ENCODE measurements at places on chromosomes 16 and 17.

DNA sequence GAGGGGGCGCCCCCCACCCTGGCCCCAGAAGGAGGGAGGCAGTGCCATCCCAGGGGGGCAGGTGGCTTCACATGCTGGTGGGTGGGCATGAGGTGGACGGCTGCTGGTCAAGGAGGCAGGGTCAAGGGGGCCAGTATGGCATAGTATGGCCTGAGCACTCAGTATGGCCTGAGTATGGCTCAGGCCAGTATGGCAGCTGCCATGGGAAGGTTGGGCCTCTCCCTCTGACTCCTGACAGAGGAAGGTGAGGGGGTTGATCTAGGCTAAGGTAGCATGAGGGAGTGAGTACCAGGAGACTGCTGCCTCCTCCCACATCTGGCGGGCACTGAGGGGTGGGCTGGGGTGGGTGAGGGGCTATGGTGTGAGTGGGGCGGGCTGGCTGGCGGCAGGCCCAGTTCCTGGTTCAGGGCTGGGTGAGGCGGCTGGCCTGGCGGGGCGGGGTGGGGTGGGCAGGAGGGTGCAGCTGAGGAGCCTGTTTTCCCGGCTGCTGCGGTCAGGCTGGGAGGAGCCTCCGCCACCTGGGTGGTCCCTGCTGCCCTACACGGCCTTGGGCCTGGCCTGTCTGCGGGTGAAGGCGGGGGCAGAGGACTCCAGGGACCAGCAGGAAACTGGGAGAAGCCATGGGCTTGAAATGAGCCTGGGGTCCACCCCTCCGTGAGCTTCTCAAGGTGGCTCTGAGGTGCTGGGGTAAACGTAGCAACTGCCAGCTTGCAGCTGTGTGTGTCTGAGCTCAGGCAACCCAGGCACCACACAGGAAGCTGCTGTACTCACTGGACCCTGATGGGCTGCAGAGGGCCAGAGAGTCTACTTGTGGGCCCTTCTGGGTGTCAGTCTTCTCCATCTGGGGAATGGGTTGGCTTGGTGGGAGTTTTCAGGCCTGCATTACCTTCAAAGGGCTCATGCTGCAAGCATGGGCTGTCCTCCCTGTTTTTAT is 57.0 kb downstream of the RAI1 start:
- no peak for DNase-seq

DNA sequence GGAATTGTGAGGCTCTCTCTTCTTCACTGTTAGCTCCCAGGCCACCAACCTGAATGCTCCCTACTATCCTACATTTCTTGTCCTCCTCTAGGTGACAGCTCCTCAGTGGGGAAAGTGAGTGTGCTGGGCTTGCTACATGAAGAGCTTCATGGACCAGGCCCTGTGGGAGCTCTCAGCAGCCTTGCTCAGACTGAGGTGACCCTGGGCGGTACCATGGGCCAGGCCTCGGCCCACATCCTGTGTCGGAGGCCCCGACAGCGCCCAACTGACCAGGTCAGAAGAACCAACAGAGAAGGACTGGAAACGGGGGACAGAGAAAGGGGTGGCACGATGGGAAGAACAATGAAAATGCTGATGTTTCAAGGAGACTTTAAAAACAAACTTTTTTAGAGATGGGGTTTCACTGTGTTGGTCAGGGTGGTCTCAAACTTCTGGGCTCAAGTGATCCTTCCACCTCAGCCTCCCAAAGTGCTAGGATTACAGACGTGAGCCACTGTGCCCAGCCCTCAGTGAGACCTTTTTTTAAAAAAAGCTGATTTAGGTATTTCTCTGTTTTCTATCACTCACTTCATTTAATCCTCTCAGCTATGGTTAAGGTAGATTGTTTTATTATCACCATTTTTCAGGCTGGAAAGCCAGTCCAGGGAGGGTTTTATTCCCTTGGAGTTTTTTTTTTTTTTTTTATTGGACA is 4.9 kb downstream of the ELP5 start:
- DNase-seq: no peak

DNA sequence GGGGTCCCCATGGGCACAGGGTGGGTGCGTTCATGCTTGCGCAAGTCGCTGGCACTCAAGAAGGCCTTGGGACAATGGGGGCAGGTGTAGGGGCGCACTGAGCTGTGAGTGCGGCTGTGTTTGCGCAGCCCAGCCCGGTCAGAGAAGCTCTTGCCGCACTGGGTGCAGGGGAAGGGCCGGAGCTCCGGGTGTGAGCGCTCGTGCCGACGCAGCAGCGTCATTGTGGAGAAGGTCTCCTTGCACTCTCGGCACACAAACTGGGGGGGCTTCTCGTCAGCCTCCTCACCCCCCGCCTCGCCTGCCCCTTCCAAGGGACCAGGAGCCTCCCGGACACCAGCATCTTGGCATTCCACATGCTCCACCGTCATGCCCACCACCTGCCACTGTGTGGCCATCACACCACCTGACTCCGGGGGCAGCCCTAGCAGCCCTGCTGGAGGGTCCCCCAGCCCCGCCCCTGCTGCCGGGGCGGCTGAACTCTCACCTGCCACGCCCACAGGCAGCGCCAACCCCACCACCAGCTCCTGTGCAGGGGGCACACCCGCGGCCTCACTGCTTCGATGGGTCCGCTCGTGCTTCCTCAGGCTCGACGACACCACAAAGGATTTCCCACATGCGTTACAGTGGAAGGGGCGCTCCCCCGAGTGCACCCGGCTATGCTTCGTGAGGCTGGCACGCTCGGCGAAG is 12.8 kb downstream of the ZNF668 start:
- DNase-seq: no peak

DNA sequence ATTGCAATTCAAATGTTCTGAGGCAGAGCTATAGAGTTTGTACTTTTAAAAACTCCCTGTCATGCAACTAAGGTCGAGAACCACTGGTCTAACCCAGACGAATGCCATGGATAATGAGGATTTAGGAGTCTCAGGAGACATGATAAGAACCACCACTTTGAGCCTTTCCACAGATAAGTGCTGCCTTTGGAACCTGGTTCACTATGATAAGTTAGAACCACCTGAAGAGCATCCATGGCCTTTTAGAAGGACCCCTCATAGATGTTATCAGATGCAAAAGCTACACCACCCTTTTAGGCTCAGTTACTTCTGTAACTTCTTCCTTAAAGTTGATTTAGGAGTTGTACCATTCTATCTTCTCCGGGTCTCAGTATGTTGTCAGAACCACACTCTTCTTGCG is 350.6 kb upstream of the CCL2 start:
- DNase-seq: no peak

GRCh38 chr16:89931305-89931896 is 8.3 kb downstream of the TUBB3 start:
- DNase-seq: no peak

DNA sequence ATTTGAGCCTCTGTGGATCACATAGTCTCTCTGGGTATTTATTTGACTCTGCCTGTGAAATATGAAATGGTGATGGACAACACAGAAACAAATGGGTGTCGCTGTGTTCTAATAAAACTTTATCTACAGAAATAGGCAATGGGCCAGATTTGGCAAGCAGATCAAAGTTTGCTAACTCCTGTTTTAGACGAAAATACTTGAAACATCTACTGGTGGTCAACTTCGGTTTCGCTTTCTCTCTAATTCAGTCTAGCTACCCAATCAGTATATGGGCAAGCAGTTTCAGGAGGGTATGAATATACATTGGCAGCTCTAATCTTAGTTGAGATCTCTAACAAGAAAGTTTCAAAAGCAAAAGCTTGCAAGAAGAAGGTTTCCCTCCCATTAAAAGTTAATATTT is 60.1 kb upstream of the DYNLRB2 start:
- no peak for DNase-seq

GRCh38 chr17:60256174-60256573 is 106.4 kb downstream of the CA4 start:
- peak; percentile 14 for DNase-seq

- DNase-seq: peak; percentile 65
Observed at GRCh38 chr17:75565066-75565465, 22.5 kb upstream of the MYO15B start.

DNA sequence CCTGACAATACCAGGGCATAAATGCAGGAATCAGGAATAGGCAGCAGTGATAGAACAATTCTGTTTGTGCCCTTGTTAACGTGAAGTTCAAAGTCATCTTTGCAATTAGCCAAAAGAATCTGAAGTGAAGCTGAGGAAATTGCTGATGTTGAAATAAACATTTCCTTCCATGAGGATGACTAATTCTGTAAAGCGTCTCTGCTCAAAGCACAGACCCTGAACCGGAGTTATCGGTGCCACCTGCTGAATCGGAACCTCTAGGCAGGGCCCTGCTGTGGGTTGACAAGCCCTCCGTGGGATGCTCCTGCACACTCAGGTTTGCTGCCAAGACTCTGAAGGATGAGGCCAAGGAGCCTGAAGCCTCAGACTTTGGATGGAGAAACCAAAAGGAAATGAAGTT is 37.0 kb upstream of the CDH1 start:
- peak; percentile 33 for DNase-seq

- no peak for DNase-seq
Observed at GRCh38 chr17:21191698-21192097, 22.3 kb downstream of the TMEM11 start.

GRCh38 chr16:85678821-85679220 is 9.9 kb downstream of the GINS2 start:
- no peak for DNase-seq

All from EL (cell line).